ENCODE measurements at places on chromosomes 11 and 22.

- no peak for DNase-seq
Observed at GRCh38 chr22:40463017-40463631, 92.7 kb downstream of the SGSM3 start.

- no peak for DNase-seq
Observed at GRCh38 chr11:14184028-14184940, 174.7 kb downstream of the RRAS2 start.

GRCh38 chr11:57364851-57365660, 15.9 kb downstream of the PRG3 start:
- DNase-seq: no peak

GRCh38 chr11:132158091-132158490, 787.7 kb downstream of the NTM start:
- DNase-seq: no peak

- DNase-seq: no peak
Observed at GRCh38 chr11:115298300-115299012, 205.8 kb downstream of the CADM1 start.

DNA sequence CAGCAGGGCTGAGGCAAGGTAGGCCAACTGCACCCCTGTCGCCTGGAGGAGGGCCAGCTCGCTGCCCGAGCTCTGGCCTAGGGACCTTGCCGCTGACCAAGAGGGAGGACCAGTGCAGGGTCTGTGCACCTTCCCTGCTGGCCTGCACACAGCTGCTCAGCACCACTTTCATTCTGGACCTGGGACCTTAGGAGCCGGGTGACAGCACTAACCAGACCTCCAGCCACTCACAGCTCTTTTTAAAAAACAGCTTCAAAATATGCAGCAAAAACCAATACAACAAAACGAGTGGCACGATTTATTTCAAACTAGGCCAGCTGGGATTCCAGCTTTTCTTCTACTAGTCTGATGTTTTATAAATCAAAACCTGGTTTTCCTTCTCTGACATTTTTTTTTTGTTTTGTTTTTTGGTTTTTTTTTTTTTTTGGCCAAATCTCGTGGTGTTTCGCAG, 18.0 kb downstream of the RSPH14 start:
- DNase-seq: no peak

DNA sequence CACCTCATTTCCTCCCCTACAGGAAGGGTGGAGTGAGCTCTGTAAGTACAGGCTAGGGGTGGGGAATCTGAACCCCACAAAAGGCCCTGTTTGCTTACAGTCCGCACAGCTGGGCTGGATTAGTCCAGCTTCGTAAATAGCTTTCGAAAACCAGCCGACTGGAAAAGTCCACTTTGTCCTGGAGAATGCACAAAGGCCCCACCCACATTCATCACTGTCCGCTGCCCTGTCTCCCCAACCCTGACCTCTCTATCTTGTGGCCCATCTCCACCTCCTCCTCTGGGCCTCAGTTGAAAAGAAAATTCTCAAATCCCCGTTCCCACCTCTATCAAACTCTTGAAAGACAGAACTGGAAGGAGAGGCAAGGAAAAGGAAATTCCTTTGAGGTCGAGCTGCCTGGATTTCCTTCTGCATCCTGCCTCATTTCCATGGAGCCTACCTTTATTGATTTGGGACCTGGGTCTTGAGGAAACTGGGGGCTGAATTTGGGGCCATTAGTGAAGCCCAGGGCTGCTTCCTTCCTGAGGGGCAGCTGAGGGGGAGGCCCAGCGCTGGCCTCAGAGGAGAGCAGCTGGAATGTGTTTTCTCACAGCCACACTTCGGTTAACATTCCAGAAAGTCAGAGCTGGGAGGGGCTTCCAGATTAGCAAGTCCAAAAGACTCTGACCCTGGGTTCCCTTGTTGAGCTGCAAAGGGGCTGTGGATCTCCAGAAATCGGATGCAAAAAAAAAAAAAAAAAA, 147.6 kb downstream of the FBXO7 start:
- DNase-seq: peak; percentile 82

DNA sequence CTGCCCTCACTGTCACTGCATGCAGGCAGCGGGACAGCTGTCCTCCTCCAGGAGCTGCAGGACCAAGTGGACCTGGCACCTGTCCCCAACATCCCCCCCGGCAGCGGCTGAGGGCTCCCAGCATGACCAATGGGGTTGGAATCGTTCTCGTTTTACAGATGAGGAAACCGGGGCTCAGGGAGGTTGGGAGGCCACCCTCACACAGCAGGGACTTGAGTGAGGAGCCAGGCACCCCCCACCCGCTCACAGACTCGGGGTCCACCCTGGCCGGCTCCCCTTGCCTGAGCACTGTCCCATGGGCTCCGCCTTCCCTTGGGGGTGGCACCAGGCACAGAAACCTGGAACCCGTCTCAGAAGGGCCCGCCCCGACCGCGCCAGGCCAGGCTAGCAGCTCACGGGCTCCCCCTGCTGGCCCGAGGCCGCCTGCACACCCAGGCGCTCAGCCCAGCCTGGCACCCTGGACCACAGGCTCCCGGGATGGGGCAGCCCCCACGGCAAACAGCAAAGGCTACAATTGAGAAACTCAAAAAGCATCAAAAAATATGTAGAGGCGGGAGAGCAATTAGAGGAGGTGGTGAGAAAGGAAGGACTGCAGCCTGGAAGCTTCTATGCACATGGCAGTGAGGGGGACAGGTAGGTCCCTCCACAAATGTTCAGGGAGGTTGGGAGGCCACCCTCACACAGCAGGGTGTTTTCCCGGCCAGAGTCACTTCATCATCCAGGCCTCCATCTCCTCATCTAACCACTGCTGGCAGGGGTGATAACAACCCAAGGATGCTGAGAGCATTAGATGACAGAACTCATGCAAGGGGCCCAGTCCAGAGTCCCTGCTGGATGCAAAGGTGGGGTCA, 12.8 kb downstream of the MACROD1 start:
- DNase-seq: peak; percentile 75

- no peak for DNase-seq
Observed at GRCh38 chr11:123158033-123159003, 36.7 kb downstream of the CLMP start.

GRCh38 chr11:70473186-70473872, 75.0 kb downstream of the CTTN start:
- no peak for DNase-seq

DNA sequence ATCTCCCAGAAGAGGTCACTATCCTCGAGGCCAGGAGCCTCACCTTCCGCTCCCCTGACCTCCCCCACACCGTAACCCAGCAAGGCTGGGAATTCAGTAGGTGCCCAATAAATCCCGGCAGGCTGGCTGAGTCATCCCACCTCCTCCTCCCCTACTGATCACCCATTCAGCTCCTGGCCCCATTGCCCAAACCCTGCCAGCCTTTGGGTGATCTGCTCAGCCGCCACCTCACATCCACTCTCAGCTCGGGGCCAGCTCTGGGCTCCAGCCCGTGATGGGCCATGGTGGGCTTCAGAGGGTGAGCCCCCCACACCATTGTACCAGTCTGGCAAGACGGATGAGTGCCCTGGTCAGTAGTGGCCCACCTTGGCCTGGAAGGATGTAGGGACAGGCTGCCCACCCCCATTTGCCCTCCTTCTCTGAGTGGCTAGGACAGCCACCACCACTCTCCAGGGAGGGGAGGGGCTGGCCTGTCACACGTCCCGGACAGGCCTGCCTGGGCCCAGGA, 8.2 kb downstream of the TRPM5 start:
- no peak for DNase-seq

DNA sequence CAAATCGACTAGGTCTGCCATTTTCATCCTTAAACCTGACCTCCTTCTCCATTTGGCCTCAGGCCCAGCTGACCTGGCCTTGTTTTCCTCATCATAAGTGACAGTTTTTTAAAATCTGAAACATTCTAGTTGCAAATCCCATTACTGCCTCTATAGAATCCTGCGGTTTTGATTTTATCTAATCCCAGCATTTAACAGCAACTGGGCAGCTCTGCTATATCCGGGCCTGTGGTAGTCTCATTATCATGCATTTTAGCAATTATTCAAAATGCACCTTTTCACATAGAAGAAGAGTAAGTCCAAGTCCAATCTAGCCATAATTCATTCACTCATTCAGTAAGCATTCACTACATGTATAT, 28.6 kb upstream of the BIRC3 start:
- no peak for DNase-seq

- DNase-seq: no peak
Observed at GRCh38 chr11:75592715-75593114, 30.7 kb downstream of the SERPINH1 start.

- no peak for DNase-seq
Observed at GRCh38 chr11:32919338-32919737, 26.7 kb downstream of the QSER1 start.

DNA sequence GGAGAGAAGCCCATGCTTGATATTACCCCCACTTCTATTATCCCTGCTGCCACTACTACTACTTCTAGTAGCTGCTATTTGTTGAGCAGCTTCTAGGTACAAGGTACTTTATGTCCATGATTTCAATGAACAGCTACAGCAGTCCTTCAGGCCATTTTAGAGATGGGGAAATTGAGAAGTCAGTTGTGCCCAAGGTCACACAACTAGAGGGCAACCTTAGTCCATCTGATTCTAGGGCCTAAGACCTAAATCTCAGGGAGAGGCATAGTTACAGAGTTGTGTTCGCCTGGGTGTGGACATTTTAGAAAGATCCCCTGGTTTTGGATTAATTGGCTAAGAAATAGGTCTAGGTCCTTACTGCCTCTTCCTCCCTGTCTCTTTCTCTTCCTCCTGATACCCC, 52.3 kb downstream of the MICAL2 start:
- DNase-seq: no peak

- DNase-seq: no peak
Observed at GRCh38 chr22:38793317-38793716, 626 bp downstream of the DNAL4 start.

- DNase-seq: no peak
Observed at GRCh38 chr22:32261306-32261705, 6.2 kb upstream of the SLC5A4 start.

GRCh38 chr22:22127100-22127499, 117.5 kb upstream of the VPREB1 start:
- no peak for DNase-seq

DNA sequence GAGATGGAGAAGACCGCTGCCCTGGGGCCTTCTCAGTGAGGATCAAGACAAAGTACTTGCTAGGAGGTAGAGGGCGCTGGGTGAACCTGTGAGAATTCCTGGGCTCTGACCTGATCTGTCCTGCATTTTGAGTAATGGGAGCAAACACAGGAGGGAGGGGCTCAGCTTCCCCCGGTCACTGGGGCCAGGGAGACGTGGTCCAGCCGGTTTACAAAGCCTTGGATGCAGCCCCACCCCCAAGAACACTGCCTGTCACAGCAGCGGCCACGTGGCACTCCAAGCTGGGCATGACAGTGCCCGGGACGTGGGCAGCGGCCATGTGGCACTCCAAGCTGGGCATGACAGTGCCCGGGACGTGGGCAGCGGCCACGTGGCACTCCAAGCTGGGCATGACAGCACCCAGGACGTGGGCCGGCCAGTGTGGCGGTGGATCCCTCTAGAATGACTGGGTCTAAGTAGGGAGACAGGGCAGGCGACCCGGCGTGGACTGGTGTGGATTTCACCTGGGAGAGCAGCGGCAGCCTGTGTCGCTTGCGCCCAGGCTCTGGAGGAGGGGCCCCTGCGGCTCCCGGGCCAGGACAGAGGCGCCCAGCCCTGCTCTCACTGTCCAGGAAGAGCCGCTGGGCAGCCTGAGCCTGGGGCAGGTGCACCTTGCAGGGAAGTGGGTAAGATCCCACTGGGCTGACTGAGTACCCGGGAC, 2.5 kb upstream of the TTLL8 start:
- DNase-seq: no peak

DNA sequence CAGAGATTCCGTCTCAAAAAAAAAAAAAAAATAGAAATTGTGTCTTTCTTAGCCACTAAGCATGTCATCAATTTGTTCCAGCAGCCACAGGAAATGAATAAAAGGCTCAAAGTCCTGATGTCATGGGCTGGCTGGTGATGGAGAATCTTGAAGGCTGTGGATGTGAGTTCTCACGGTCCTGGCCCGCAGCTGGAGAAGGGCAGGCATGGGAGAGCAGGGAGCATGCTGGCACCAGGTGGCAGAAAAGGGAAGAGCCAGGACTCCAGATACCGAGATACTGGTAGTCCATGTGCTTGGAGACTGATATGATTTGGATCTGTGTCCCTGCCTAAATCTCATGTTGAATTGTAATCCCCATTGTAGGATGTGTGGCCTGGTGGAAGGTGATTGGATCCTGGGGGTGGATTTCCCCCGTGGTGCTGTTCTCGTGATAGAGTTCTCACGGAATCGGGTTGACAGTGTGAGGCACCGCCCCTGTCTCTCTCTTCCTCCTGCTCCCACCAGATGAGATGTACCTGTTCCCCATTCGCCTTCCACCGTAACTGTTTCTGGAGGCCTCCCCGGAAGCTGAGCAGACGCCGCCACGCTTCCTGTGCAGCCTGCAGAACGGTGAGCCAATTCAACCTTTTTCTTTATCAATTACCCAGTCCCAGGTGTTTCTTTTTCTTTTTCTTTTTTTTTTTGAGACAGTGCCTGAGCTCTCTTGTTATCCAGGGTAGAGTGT, 18.1 kb downstream of the MRGPRD start:
- DNase-seq: no peak

GRCh38 chr11:73281796-73282660, 9.9 kb downstream of the P2RY6 start:
- DNase-seq: no peak

- DNase-seq: no peak
Observed at GRCh38 chr22:45544588-45545170, 42.0 kb downstream of the FBLN1 start.

DNA sequence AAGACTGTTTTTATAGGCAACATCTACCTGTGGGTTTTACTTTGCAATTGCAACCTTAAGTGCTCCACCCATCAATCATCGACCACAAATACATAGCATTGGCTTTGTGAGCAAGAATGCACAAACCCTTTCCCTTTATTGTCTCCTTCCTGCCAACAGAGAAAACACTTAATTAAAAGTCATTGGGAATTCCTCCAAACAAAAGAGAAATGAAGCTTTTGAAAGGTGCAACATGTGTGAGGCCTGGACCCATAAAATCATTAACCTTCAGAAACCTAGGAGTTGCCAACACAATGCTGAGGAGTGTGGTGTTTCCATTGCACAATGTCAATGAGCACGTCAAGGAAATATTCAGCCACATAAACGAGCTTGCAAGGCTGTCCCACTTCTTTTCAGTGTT, 223.2 kb downstream of the BLID start:
- DNase-seq: no peak

- DNase-seq: no peak
Observed at GRCh38 chr11:20278727-20279126, 84.8 kb upstream of the HTATIP2 start.

DNA sequence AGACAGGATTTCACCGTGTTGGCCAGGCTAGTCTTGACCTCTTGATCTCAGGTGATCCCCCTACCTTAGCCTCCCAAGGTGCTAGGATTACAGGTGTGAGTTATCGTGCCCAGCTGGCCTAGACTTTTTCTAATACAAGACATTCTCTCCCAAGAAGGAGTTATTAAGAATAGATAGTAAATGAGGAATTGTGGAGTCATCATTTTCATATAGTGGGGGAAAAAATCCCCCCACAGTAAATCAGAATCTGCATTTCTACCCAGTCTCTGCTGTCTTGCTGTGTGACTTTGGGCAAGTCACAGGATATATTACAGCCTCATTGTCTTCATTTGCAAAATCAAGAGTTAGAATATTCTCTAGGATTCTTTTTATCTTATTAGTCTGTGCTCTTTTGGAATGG, 21.6 kb downstream of the SLC6A5 start:
- DNase-seq: no peak

Measured in SJSA1 (cell line).